SK-MEL-5 (cell line): ENCODE measurements at places on chromosomes 3 and 15. TPM values are rescaled to one million over a fixed set of nuclear protein-coding genes. Genes with fewer than 3 reads are reported as not detected.
A peak's percentile ranks its signal among the peaks of the same experiment; 100 is the strongest.

Gene CDHR4
- not detected in 2 replicates for total RNA-seq

DNA sequence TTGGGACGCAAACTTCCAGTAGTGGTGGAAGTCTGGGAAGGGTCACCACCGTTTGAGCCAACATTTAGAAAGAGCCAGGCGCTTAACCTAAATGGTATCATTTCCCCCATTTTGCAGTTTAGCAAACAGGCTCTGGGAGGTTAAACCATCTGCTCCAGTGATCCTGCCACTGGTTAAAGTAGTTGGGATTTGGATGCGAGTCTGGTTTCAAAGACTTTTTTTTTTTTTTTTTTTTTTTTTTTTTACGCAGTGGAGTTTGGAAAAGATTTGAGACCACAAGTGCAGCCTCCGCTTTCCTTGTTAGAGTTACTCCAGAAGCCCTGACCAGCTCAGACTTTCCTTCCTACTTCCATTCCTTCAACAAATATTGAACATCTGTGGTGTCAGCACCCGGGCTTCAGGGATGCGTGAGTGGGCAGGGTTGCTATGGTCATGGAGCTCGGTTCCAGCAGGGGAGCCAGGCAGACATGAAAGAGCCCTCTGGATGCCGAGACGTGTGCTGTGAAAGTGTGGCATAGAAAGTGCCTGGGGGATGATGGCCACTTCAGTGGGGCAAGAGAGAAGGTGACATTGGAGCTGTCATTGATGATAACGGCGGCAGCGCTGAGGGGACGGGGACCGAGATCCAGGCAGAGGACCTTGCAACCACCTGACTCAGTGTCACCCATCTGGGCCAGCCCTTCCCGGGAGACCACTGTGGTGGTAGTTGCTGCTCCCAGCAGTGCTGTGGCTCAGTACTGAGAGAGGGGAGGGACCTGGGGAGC lies 1.1 kb upstream of the RNU6-1 start:
- DNase-seq = peak; percentile 43

DNA sequence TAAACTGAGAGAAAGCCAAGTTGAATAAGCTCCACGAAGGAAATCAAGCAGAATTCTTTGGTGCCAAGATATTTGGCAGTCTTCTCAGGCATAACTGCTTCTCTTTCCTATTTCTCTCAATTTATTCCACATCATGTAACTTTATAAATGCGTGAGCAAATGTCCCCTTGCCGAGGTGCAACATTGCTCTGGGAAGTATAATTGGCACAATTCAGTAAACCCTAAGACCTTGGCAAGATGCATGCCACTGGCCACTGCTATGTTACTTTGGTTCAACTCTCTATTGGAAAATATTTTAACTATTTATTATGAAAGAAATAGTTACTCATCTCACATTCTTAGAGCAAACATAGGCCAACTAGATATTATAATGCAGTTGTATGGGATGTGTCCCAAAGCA lies 170.2 kb downstream of the SUCNR1 start:
- no peak for DNase-seq

- no peak for DNase-seq
Measured at GRCh38 chr3:168544097-168544957, 448.6 kb upstream of the GOLIM4 start.

Gene TTC21A
- total RNA-seq = 0.95 and 1.7 TPM in 2 replicates

DNA sequence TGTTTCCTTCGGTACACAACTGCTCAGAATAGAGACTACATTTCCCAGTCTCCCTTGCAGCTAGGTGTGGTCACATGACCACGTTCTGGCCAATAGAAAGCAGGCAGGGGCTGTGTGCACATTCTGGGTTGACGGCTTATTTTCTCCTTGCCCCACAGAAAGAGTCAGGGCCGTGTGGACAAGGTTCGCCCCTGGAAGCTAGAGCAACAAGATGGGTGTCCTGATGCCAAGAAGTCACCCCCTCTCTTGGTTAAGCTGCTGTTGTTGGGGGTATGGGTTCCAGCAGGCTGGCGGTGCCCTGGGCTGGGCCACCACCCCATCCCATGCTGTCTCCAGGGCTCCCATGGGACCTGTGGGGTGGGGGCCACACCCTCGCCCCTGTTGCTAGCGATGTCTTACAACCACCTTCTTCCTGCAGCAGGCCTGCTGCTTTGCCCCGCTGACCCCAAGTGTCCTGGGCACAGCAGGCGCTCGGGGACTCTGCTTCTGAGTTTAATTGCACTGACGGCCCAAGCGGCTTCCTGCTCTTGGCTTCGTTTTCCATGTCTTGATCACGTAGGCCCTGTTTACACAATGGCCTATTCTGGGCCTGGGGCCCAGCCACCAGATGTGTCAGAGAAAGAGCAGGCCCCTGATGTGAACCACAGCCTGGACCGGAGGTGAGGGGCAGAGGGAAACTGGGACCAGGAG lies 24.9 kb downstream of the ABTB1 start:
- peak; percentile 88 for DNase-seq

DNA sequence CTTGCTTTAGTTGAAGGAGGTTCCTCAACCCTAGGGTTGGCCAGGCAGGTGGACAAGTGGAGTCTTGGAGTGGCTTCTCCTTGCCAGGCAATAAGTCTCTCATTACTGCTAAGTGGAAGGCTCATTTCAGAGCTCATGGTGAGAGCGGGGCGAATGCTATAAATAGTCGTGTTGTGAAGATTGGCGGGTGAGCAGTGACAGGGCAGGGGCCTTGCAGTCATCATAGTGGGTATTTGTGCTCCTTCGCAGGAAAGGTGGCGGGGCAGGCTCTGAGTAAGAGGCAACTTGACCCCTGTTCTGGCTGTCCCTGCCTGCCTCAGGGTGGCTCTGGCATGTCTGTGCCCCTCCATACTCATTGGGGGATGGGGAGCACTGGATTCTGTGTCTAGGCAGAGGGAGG lies 8.7 kb upstream of the GRM2 start:
- no peak for DNase-seq

Gene RASGRP1
- 1.3 and 1.7 TPM in 2 replicates for total RNA-seq
